ENCODE measurements at places on chromosomes 1 and 21.

DNA sequence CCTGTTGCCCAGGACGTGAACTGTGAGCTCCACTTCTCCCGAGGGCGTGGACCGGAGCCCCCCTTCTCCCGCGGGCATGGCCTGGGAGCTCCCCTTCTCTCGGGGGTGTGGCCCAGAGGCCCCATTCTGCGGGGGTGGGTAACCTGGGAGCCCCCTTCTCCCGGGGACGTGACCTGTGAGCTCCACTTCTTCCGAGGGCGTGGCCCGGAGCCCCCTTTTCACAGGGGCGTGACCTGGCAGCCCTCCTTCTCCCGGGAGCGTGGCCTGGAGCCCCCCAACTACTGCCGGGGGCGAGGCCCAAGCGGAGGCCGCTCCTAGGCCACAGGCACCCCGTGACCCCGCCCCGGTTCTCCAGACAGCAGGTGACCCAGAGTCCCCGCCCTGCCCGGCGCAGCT, 320 bp downstream of the C1orf174 start:
- no peak for DNase-seq

DNA sequence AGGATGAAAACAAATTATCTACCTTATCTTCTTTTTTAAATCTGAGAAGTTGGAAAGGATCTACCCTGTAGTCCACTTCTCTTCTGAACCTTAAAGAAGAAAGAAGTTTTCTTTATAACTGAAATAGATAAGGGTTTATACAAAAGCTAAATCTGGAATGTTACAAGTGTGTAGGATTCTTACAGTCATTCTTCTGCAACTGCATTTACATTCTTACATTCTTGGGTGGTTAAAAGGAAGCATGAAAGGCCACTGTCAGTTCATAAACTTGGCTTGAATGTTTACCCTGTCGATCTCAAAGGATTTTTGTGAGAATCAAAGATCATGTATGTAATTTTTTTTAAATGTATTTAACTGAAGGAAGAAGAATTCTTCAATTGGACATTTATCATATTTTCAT, 142.1 kb upstream of the BRINP3 start:
- DNase-seq: no peak

- DNase-seq: no peak
Measured at GRCh38 chr1:229984310-229984991, 82.6 kb upstream of the GALNT2 start.

DNA sequence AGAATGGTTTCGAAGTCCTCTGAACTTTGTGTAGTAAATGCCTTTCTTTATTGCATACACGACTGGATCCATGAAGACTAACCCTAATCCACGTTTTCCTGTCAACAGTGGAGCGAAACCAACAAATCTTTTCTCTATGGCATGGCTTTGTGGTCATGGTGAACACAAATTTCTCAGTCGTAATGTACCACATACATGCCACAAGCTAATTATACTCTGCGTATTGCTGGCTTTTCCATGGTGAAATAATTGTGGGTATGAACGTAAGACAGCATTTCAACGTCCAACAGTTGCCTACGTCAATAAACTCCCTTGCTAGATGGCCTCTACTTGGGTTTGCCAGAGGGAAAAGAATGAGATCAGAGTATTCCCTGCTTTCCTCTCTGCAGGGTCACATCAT, 27.5 kb downstream of the INTS7 start:
- no peak for DNase-seq

DNA sequence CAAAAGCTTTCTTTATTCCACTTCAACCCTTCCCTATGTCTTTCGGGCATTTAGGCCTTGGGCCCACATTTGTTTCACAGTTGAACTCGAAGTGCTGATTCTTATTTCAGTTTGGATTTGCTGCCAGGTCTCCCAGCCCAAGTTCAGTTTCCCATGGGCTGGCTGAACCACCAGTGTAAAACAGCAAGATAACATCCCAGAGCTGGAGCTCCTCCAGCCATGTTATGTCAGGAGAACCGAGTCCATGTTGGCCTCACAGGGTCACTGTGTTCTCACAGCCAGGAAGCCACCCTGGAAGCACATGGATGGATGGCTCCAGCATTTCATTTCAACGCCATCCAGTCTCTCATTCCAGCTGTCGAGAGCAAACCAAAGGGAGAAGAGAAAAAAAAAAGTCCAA, 45.2 kb upstream of the RXRG start:
- DNase-seq: no peak

- DNase-seq: no peak
Measured at GRCh38 chr1:75708910-75709309, 15.6 kb upstream of the ACADM start.

DNA sequence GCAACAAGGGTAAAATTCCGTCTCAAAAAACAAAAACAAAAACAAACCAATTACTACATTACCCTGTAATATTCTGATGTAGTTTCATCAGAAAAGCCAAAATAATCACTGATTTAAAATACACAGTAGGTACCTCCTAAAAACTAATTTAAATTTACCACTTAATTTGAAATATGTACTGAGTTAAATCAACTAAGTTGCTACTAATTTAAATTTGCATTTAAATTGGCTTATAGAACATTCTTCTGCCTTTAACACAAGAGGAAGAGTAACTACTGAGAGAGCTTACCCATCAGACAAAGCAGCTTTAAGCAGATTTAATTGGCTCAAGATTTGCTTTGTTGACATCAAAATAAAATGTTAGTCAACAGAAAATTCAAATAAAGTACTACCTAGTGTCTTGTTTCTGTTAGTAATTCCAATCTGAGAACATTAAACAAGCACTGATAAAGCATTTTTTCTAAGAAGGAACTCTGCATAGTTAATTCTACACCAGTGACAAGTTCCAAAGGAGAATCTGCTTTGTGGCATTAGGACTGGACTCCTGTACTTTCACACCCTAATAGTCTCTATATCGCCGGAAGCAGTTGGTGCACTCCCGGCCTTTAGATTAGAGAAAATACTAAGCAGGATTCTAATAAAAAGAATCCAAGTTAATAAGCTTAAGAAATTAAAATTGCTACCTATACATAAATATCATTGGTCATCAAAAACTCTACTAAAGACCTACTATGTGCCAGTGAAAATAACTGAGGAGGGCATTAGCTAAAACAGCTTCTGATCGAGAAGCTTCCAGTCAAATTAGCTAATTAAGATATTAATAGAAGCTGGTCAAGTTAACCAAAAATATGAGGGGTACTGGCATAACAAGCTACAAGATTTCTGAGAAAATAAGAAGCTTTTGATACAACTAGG, 8.4 kb downstream of the LUZP1 start:
- DNase-seq: no peak

- DNase-seq: no peak
Measured at GRCh38 chr1:94259635-94260289, 22.4 kb upstream of the ARHGAP29 start.

DNA sequence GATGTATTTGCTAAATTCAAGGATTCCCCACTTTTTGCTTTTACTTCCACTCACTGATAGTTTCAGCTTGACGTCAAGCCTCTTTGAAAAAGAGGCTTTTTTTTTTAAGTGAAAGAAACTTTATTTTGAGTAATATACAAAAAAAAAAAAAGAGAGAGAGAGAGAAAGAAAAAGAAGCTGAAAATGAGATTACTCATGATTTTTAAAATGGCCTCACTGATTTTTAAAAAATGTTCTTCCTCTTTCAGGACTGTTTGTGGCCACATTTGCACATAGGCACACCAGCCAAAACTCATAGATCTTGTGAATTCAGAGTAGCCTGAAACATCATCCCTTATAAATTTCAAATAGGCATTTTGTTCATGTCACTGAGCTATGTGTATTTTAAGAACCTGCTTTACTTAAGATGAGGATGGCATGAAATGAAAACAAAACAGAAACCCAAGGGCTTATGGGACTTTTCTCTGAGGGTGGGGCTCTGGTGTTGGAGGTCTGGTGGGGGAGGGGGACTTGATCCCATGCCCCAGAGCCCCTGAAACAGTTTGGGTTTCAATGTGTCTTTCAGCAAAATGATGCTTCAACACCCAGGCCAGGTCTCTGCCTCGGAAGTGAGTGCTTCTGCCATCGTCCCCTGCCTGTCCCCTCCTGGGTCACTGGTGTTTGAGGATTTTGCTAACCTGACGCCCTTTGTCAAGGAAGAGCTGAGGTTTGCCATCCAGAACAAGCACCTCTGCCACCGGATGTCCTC, 6.1 kb downstream of the ATF3 start:
- DNase-seq: no peak

GRCh38 chr1:32060914-32061313, 11.8 kb upstream of the TMEM39B start:
- no peak for DNase-seq

- no peak for DNase-seq
Measured at GRCh38 chr1:116508085-116508983, 62.5 kb downstream of the CD58 start.

DNA sequence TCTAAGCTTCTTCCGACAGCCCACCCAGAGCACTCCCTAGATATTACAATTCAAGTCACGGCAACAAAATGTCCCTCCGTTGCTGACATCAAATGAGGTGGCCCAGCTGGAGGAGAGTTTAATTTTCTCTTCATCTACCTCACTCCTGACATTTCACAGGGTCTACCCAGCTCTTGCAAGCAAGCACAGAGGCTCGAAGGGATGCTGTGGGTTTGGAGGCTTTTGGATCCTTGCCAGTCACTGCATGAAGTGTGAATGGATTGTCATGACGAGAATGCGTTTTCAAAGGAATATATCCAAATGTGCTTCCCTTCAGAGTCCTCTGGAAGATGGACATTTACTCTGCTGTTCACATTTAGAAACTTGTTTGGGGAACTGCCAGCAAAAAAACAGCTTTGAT, 33.5 kb downstream of the CAPN8 start:
- DNase-seq: no peak

- no peak for DNase-seq
Measured at GRCh38 chr1:217014066-217014465, 290.8 kb upstream of the ESRRG start.

- no peak for DNase-seq
Measured at GRCh38 chr1:6035719-6036118, 10.0 kb upstream of the KCNAB2 start.

GRCh38 chr21:17709266-17709611, 96.5 kb upstream of the BTG3 start:
- no peak for DNase-seq

DNA sequence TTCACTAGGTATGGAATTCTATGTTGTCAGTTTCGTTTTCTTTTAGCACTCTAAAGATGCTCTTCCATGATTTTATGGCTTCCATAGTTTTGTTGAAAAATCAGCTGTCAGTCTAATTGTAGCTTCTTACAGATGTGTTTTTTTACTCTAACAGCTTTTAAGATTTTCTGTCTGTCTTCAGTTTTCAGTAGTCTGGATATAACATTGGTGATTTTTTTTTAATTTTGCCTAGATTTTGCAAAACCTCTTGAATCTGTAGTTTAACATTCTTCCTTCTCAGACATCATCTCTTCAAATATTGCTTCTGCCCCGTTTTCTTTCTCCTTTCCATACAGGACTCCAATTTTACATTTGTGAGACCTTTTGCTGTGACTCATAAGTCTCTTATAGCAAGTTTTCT, 17.9 kb upstream of the DYRK1A start:
- no peak for DNase-seq

DNA sequence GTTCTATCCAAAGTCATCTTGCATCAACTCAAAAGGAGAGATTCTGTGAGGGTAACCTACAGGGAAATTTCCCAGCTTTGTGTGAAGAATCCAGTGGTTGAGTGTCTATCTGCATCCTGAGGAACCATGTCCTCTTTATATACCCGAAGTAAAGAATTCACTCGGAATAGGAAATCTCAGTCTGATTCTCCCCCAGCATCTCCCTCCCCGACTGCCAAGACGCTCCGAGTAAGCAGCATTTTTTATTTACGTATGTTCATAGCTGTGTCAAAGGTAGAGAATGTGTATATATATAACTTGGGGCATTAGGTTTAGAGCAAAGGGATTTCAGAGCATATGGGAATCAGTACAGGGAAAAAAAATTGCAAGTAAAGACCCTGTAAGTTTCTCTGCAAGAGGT, 170.2 kb downstream of the SYT2 start:
- DNase-seq: no peak

- no peak for DNase-seq
Measured at GRCh38 chr1:4060850-4061249, 160.8 kb upstream of the C1orf174 start.

GRCh38 chr1:62875676-62876075, 91.7 kb downstream of the ATG4C start:
- DNase-seq: no peak

DNA sequence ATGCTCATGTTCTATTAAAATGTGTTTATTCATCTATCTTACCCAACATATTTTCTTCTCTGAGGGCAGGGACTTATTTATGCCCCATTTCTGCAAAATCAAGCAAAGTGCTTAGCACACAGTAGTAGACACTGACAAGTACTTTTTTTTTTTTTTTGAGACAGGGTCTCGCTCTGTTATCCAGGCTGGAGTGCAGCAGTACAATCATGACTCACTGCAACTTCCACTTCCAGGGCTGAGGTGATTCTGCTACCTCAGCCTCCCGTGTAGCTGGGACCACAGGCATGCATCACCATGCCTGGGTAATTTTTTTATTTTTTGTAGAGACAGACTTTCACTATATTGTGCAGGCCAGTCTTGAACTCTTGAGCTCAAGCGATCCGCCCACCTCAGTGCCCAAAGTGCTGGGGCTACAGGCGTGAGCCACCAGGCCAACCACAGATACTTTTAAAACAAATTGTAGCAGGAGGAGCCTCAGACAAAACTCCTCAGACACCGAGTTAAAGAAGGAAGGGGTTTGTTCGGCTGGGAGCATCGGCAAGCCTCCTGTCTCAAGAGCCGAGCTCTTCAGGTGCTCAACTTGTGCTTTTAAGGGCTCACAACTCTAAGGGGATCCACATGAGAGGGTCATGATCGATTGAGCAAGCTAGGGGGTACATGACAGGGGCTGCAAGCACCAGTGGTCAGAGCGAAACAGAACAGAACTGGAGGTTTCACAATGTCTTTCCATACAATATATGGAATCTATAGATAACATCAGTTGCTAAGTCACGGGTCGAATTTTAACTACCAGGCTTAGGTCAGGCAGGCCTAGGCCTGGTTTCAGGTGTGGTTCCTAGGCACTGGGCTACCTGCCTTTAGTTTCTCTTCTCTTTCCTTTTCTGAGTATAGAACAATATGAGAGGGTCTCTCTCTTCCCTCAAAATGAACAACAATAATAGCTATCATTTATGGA, 5.7 kb upstream of the TMEM167B start:
- no peak for DNase-seq
